ENCODE measurements at places on chromosomes 2 and 18. TPM values are rescaled to one million over a fixed set of nuclear protein-coding genes. Genes with fewer than 3 reads are reported as not detected.
A peak's percentile ranks its signal among the peaks of the same experiment; 100 is the strongest.

- DNase-seq: no peak
Observed at GRCh38 chr2:111896576-111896975, 1.8 kb upstream of the MERTK start.

The MATN3 gene
- 2.0 TPM for polyA plus RNA-seq

- peak; percentile 41 for DNase-seq
Observed at GRCh38 chr2:237581751-237582746, 8.5 kb downstream of the RAB17 start.

- no peak for DNase-seq
Observed at GRCh38 chr2:16791496-16791895, 125.9 kb upstream of the CYRIA start.

DNA sequence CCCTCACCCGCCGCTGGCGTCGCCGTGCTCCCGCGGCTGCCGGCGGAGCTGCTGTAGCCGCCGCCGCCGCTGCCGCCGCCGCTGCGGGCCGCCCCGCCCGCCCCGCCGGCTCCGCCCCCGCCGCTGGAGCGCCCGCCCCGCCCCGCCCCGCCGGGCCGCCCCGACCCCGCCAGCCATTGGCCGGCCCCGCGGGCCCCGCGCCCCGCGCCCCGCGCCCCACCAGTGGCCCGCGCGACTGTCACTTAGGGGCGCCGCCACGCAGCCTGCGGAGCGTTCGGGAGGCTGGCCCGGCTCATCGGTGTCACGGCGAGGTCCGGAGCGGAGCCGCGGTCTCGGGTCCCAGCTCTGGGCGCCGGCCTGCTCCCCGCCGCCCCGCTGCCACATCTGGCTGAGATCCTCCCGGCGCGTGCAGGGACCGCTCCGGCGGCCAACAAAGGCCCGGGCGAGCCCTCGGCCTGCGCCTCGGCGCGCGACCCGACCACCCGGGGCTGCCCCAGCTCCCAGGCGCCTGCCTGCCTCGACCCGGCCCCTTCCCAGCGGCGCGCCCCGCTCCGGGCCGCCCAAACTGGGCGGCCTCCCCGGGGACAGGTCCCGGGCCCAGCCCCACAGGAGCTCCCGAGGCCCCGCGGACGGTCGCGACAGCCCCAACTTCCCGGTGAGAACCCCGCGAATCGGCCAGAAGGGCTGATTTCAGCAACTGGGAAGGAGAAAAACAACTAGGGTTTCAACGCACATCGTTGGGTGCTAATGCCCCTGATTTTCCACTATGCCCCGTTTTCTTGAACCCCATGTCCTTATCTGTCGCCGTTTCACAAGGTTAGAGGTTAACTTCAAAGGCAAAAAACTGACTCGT lies at the start of gene MGAT4A:
MGAT4A (minus strand) TSS at position 92 of the 853 bp plus-strand sequence. CDS start 4,800 bp downstream, outside the sequence.
- DNase-seq: no peak

- DNase-seq: no peak
Observed at GRCh38 chr2:43224571-43225092, 1.8 kb downstream of the ZFP36L2 start.

The SERPINB4 gene
- polyA plus RNA-seq: not detected

- no peak for DNase-seq
Observed at GRCh38 chr2:23293063-23293462, 91.9 kb upstream of the KLHL29 start.

All from urinary bladder (tissue), 4 donors.